ENCODE measurements at places on chromosomes 2 and 18. TPM values are rescaled to one million over a fixed set of nuclear protein-coding genes. Genes with fewer than 3 reads are reported as not detected.

- H3K36me3 ChIP-seq, result no peaks in the 10 kb centered on the region
- H3K27ac ChIP-seq, result no peak overlapping the region
- peaks cover 15% of the 10 kb centered on the region for H3K27me3 ChIP-seq
- no peak for DNase-seq
- H3K4me1 ChIP-seq, result no peaks in the 10 kb centered on the region
Observed at GRCh38 chr18:36294031-36294430, 3.5 kb upstream of the FHOD3 start.

DNA sequence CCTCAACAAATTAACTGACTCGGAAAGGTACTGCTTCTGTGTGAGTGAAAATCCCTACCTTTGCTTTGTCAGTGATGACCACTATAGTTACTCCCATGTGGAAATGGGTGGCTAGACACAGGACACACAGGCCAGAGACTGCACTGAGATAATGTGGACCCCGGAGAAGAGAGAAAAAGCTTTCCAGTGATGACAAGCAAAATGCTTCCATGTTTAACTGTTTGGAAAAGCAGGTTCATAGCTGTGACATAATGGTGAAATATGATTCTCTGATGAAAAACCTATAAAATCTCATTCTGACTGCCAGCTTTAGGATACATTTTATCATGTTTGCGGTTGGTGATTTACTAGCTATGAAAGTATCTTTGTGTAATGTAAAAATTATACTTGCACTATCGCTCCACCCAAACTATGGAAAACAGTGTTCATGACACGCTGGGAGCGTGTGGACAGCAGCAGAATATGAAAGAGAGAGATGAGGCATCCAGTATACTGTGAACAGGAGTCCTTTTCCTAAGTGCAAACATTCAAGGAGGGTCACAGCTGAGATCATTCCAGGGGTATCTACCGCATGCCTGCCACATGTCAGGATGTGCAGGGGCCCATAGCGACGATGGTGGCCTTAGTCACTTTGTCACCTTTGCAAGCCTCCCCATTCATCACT lies 782.7 kb upstream of the SOX11 start:
- H3K27ac ChIP-seq, result no peak overlapping the region
- no peaks in the 10 kb centered on the region for H3K27me3 ChIP-seq
- no peak overlapping the region for H3K4me3 ChIP-seq
- DNase-seq, result no peak
- no peaks in the 10 kb centered on the region for H3K36me3 ChIP-seq

- no peaks in the 10 kb centered on the region for H3K27me3 ChIP-seq
- H3K4me3 ChIP-seq, result no peak overlapping the region
- no peak for DNase-seq
- no peaks in the 10 kb centered on the region for H3K4me1 ChIP-seq
- peaks cover 6% of the 10 kb centered on the region for H3K36me3 ChIP-seq
Observed at GRCh38 chr2:58107803-58108710, 61.5 kb downstream of the VRK2 start.

DNA sequence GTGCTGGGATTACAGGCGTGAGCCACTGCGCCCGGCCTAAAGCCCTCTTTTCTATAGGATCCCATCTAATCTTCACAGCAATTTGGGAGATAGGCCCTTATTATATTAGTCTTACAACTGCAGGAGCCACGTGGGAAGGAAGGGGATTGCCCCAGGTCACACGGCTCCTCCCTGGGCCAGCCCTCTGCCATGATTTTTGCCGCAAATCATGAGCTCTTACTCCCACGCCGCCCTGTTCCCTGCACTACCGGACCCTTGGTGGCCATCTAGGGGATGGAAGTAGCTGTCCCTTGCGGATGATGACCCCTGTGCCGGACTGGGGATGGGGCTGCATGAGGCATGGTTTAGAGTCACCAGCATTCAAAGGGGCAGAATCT lies 28.4 kb upstream of the PTMA start:
- H3K4me3 ChIP-seq, result no peak overlapping the region
- H3K27ac ChIP-seq, result no peak overlapping the region
- no peak for DNase-seq
- no peaks in the 10 kb centered on the region for H3K36me3 ChIP-seq
- peaks cover 16% of the 10 kb centered on the region for H3K27me3 ChIP-seq

- H3K4me1 ChIP-seq, result peaks cover 9% of the 10 kb centered on the region
- no peaks in the 10 kb centered on the region for H3K36me3 ChIP-seq
- H3K27me3 ChIP-seq, result peaks cover 3% of the 10 kb centered on the region
- no peak overlapping the region for H3K4me3 ChIP-seq
- DNase-seq, result no peak
Observed at GRCh38 chr18:31661965-31662364, 22.4 kb downstream of the B4GALT6 start.

The TDRD15 gene
- total RNA-seq, result not detected

The PLA2R1 gene
- total RNA-seq, result not detected

- H3K27me3 ChIP-seq, result no peaks in the 10 kb centered on the region
- H3K27ac ChIP-seq, result no peak overlapping the region
- no peaks in the 10 kb centered on the region for H3K36me3 ChIP-seq
- H3K4me1 ChIP-seq, result peaks cover 18% of the 10 kb centered on the region
Observed at GRCh38 chr2:207483066-207483465, 46.7 kb upstream of the CREB1 start.

The SP9 gene
- not detected for total RNA-seq

The GPR45 gene
- not detected for total RNA-seq

The CNDP1 gene
- not detected for total RNA-seq

The OR6B2 gene
- not detected for total RNA-seq

DNA sequence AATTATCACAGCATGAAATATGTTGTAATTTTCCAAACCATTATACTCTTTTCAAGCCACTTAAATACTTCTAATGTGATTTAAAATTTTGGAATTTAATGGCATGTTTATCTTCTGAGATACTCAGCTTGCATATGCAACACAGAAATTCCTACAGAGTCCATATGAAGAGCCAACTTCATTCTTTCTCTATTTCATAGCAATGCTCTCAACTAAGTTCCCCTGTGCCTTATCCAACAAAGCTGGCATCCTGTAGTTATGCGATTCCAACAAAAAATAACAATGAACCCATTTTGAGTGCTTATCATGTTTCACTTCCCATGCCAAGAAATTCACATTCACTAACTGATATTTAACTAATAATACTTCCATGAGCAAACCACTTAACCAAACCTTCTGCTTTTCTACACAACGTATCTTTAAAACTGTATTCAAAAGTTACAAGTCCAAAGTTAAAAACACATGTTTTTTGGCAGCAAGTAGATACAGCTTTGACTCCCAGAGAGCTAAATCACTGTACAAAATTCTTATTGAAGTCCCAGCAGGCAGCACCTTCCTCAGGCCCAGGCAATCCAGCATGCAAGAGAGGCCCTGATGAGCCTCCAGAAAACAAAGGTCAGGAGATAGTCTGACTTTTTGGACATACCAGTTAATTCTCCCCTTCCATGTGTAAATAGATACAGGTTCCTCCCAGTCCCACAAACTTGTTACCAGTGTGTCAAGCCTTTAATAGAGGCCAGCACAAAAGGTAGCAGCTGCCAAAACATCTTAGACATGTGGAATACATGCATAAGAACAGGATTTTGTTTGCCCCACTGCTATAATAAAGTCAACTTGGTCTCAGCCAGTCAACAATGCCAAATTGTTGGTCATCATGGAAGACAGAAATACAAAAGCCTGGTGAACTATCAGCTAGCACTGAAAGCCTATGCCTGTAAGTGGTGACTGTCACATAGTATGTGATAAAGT lies 113.1 kb upstream of the WDR75 start:
- no peaks in the 10 kb centered on the region for H3K4me1 ChIP-seq
- no peak overlapping the region for H3K27ac ChIP-seq
- H3K36me3 ChIP-seq, result peaks cover 7% of the 10 kb centered on the region
- DNase-seq, result no peak
- H3K27me3 ChIP-seq, result no peaks in the 10 kb centered on the region

GRCh38 chr2:203585516-203585915 lies 50.4 kb upstream of the RAPH1 start:
- peaks cover 13% of the 10 kb centered on the region for H3K27me3 ChIP-seq
- H3K36me3 ChIP-seq, result no peaks in the 10 kb centered on the region

- H3K27ac ChIP-seq, result peak overlapping the region; percentile 44
- no peak for DNase-seq
- no peaks in the 10 kb centered on the region for H3K27me3 ChIP-seq
- peaks cover 59% of the 10 kb centered on the region for H3K36me3 ChIP-seq
- H3K4me3 ChIP-seq, result no peak overlapping the region
Observed at GRCh38 chr2:98598781-98599428, 9.4 kb downstream of the COA5 start.

DNA sequence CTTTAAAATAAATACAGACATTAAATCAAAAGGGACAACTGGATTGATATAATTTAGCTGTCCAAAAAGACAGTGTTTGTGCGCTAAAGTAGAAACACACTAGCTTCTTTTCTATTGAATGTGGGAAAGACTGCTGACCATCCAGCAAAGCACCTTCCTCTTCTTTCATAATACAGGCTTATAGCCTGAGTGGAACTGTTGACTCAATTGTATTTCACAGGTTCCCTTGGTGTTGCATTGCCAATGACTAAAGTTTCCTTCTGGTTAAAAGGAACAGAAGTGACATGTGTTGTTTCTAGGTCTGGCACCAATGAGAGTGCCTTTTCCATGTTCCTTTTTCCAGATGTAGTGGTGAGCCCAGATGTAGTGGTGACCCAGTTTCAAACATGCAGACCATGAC lies 412.3 kb downstream of the RNF144A start:
- peaks cover 10% of the 10 kb centered on the region for H3K27me3 ChIP-seq
- no peaks in the 10 kb centered on the region for H3K4me1 ChIP-seq
- DNase-seq, result no peak

- H3K4me1 ChIP-seq, result peaks cover 3% of the 10 kb centered on the region
- no peak overlapping the region for H3K4me3 ChIP-seq
- no peaks in the 10 kb centered on the region for H3K36me3 ChIP-seq
- DNase-seq, result no peak
Observed at GRCh38 chr18:43692099-43692690, 414.9 kb upstream of the SYT4 start.

- no peak overlapping the region for H3K27ac ChIP-seq
- H3K4me3 ChIP-seq, result no peak overlapping the region
- H3K27me3 ChIP-seq, result no peaks in the 10 kb centered on the region
- no peak for DNase-seq
- H3K4me1 ChIP-seq, result no peaks in the 10 kb centered on the region
Observed at GRCh38 chr18:71743634-71744033, 800.5 kb downstream of the CBLN2 start.

- H3K27ac ChIP-seq, result no peak overlapping the region
- peaks cover 19% of the 10 kb centered on the region for H3K27me3 ChIP-seq
- H3K4me1 ChIP-seq, result peaks cover 43% of the 10 kb centered on the region
- H3K36me3 ChIP-seq, result no peaks in the 10 kb centered on the region
- no peak overlapping the region for H3K4me3 ChIP-seq
- DNase-seq, result no peak
Observed at GRCh38 chr2:8572712-8573233, 109.1 kb upstream of the ID2 start.

- DNase-seq, result no peak
- H3K36me3 ChIP-seq, result no peaks in the 10 kb centered on the region
- H3K27ac ChIP-seq, result no peak overlapping the region
Observed at GRCh38 chr2:105570757-105571156, 171.9 kb upstream of the FHL2 start.

DNA sequence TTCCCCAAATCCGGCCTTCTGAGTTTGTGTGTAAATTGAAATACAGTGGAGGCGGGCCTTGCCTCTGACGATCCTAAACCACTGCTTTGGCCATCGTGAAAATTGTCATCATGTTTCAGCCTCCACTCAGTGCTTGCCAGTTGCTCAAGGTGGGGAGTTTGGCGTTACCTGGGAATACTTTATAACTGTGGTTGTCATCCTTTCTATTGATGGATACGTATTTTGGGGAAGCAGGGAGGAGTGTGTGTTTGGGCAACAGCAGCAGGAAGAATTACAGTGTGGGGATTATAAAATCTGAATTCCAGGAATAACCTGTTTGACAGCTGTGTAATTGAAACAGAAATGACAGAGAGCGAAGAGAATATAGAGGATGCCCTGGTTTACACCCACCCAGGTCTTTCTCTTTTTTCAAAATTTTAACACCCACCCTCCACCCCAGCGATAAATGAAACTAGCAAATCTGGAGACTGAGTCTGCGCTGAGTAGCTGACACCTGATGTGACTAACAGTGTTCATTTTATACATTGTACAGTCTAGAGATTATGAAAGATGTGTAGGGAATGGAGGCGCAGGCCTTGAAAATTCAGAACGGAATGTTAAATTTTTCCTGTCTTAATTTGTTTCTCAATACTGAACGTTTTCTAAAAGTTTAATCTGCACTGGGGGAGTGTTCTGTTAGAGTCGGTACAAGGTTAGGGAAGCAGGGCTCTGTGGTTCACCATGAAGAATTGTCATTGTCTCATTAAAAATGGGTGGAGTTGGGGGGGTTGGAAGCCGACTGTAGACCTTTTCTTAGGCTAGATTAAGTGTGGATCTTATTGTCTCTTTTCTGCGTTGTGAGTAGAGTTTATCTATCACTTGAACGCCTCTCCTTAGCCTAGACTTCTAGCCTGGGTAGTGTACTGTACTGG lies 1.6 kb downstream of the MAP4K4 start:
- no peak overlapping the region for H3K27ac ChIP-seq
- peaks cover 25% of the 10 kb centered on the region for H3K36me3 ChIP-seq
- peaks cover 40% of the 10 kb centered on the region for H3K4me1 ChIP-seq
- DNase-seq, result peak; percentile 37

The IGFBP5 gene
- total RNA-seq, result 0.18 TPM

The ESPNL gene
- 0.13 TPM for total RNA-seq

DNA sequence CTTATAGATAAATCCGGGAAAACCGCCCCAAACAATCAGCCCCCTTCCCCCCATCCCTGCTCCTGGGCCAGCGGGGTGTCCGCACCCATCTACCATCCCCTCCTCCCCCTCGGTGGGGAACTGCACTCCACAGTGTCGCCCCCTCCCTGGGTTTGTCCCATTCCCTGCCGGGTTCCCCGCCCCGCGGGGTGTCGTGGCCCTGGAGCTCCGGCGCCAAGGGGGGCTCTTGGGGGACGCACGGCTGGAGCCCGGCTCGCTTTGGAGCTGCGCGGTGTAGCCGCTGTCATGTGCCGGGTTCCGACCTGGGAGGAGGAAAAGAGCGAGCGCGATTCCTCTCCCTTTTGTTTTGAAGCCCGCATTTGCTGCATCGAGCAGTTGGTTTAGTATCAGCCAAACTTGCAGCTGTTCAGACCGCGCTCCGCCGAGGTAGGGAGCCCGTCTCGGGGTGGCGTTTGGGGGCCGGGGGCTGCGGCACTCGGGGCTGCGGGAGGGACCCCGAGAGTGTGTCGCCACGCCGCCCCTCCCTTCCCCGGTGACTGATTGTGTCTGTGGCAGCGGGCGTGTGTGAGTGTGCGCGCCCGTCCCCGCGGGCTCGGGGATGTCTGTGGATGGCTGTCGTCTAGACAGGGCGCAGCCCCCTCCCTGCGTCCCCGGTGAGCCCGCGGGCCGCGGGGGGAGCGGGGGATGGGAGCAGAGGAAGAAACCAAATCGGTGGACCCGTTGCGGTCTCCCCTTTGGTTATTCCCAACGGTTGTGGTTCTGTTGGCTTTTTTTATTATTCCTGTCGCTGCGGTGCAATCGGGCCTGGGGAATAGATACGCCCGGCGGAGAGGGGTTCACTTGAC lies 797 bp downstream of the CTIF start:
- H3K36me3 ChIP-seq, result no peaks in the 10 kb centered on the region
- H3K27ac ChIP-seq, result no peak overlapping the region
- peak; percentile 27 for DNase-seq

The BUB1 gene
- 138 TPM for total RNA-seq

The REG3G gene
- not detected for total RNA-seq

GRCh38 chr2:156935616-156936015 lies 321.9 kb upstream of the GALNT5 start:
- no peaks in the 10 kb centered on the region for H3K36me3 ChIP-seq
- H3K27me3 ChIP-seq, result no peaks in the 10 kb centered on the region
- no peak overlapping the region for H3K4me3 ChIP-seq
- no peaks in the 10 kb centered on the region for H3K4me1 ChIP-seq

GRCh38 chr2:236167297-236168109 lies 683 bp downstream of the GBX2 start:
- H3K4me3 ChIP-seq, result no peak overlapping the region
- H3K36me3 ChIP-seq, result peaks cover 15% of the 10 kb centered on the region
- H3K27ac ChIP-seq, result no peak overlapping the region
- DNase-seq, result no peak
- H3K27me3 ChIP-seq, result peaks cover 59% of the 10 kb centered on the region

Data from activated CD8-positive, alpha-beta T cell treated with anti-CD3 and anti-CD28 coated beads, Interleukin-2, amount 10 ng/mL, durations not matched to agents 7 days and 5 days (primary cell).